ENCODE measurements at places on chromosomes 2 and 18.

GRCh38 chr2:236057375-236057774, 110.8 kb downstream of the GBX2 start:
- DNase-seq = no peak

- DNase-seq = no peak
Observed at GRCh38 chr2:28002181-28002580, 111.7 kb downstream of the BABAM2 start.

DNA sequence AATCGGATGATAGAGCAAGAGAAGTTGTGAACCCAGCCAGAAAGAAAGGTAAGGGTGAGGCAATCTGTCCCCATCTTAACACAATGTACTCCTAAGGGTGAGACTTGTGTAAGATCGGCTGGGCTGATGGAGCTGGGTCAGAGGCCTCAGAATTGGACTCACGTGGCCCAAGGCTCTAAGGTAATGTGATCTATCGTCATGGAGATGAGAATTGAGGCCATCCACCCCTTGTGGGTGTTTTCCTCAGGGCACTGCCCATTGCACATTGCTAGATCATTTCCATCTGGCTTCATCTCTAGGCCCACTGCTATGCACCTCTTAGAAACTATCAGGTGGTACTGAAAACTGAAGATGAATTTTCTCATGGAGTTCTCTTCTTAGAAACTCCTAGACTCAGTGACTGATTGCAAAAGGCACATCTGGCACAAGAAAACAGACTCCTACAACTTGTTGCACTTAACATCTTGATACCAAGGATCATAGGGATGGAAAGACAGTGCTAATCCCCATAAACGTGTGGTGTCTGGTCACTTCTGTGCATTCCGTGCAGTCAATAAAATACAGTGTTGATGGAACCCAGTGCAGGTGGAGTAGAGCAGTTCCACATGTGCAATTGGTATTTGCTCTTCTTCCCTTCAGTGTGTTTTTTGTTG, 228.9 kb upstream of the FOSL2 start:
- DNase-seq = no peak

GRCh38 chr2:71181316-71181715, 45.6 kb downstream of the PAIP2B start:
- no peak for DNase-seq

DNA sequence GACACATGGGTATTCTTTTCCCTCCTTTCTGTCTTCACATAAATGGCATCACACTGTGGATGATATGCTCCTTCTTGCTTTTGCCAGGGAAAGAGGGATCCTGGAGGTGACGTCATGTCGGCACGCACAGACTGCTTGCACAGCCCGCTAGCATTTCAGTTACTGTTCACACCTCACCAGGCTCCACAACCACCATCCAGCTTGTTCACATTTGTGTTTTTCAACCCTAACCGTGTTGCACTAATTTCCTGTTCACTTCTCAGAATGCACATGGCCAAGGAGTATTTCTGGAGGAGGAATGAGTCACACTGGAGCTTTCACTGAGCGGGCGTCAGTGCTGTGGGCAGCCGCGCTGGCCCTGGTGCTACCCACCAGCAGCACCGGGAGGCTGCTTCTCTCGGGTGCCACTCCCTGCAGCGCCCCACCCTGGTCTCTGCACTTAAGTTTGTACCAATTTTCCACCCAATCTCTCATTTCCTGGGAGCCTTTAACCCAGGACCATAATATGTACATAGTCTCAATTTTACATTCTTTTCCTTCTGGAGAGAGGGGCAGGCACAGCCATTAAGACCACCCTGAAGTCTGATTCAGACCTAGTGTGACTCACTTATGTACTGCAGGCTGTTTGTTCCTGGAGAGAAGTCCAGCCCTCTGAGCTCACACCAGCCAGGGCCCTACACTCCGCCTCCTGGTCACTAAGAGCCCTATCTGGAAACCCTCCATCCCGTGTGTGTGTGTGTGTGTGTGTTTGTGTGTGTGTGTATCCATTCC, 65.1 kb downstream of the MBP start:
- peak; percentile 84 for DNase-seq

- no peak for DNase-seq
Observed at GRCh38 chr18:54812885-54813284, 15.4 kb upstream of the RAB27B start.

DNA sequence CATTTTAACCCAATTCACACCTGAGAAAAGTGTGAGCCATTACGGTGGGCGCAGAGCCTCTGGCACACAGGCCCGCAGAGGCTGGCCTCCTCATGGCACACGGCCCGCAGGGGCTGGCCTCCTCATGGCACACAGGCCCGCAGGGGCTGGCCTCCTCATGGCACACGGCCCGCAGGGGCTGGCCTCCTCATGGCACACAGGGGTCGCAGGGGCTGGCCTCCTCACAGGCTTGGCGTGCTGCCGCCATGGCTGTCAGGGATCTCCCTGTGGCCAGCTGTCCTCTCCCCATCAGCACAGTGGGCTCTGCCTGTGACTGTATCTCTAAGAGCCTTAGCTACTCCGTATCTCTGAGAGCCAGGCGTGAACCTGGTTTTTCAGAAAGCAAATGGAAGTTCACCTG, 24.6 kb downstream of the ANO7 start:
- no peak for DNase-seq

DNA sequence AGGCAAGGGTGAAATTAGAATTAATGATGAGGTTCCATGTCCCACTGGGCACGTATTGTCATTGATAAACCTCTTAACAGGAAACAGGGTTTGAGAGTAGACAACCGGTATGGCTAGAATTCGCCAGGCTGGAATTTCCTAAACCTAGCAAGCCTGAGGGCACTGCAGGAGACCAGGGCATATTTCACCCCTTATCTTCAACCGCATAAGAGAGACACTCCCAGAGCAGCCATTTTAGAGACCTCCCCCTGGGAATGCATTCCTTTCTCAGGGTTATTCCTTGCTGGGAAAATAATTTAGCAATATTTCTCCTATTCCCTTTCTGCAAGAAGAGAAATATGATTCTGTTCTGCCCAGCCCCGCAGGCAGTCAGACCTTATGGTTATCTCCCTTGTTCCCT, 334.6 kb upstream of the LYPD1 start:
- no peak for DNase-seq

DNA sequence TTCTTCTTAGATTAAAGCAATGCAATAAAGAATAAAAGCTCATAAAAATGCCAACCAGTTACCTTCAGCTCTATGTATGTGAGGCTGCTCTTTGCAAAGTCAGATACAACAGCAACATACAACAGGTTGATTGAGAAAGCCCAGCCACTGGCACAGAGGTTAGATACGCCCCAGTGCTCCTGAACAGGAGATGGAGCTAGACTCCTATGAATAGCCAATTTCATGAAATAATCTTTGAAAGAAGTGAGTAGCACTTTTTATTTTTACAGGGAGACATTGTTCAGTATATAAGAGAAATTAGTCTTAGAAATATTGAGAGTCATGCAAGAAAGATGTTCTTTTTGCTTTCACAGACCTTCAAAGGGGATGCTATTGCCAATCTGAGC, 362.4 kb upstream of the MEX3C start:
- no peak for DNase-seq

- DNase-seq = no peak
Observed at GRCh38 chr18:26461405-26461804, 86.9 kb downstream of the KCTD1 start.

Data from fibroblast of upper back skin (primary cell).